Hepatocyte (in vitro differentiated cells): ENCODE measurements at places on chromosomes 16 and 17. TPM values are rescaled to one million over a fixed set of nuclear protein-coding genes. Genes with fewer than 3 reads are reported as not detected.

GRCh38 chr17:72137161-72137560 is 16.3 kb downstream of the SOX9 start:
- H3K27ac ChIP-seq, result no peak overlapping the region
- no peak overlapping the region for H3K4me3 ChIP-seq
- H3K4me1 ChIP-seq, result no peaks in the 10 kb centered on the region
- H3K27me3 ChIP-seq, result no peaks in the 10 kb centered on the region
- no peak for DNase-seq

Gene ARL17B
- 9.0 and 20.5 TPM in 2 replicates for total RNA-seq

DNA sequence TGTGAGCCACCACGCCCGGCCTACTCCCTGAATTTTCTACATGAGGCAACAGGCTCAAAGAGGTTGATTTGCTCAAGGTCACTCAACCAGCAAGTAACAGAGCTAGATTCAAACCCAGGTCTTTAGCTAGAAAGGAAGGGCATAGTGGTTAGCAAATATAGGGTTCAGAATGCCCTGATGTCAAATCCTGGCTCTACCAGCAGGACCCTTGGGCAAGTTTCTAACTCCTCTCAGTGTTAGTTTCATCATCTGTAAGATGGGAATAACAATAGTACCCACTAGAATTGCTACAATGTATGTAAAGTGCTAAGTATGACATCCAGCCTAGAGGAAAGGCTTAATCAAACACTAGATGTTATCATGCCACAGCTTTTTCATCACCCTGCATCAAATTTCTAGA is 19.1 kb upstream of the CYB5B start:
- H3K4me3 ChIP-seq, result no peak overlapping the region
- no peaks in the 10 kb centered on the region for H3K36me3 ChIP-seq
- H3K4me1 ChIP-seq, result peaks cover 16% of the 10 kb centered on the region
- peak overlapping the region; percentile 76 for H3K27ac ChIP-seq
- H3K27me3 ChIP-seq, result no peaks in the 10 kb centered on the region

DNA sequence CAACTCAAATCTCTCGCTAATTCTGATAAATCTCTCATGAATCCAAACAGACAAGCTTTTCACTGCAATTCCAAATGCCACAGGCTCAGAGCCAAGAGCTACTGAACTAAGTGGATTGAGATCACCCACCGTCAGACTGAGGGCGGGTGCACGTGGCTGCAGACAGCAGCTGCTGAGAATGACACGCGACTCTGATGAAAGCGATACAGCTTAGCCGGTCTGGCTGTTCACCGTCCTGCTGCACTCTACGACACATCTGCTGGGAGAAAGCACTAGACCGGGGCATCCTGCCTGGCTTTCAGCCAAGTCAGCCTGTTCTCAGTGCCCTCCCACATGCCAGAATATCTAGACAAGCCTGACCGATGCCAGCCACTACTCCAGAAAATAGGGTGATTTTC is 42.6 kb downstream of the KLHDC4 start:
- no peak overlapping the region for H3K27ac ChIP-seq
- peak; percentile 45 for DNase-seq
- no peak overlapping the region for H3K4me3 ChIP-seq
- H3K36me3 ChIP-seq, result no peaks in the 10 kb centered on the region
- no peaks in the 10 kb centered on the region for H3K4me1 ChIP-seq
- H3K27me3 ChIP-seq, result no peaks in the 10 kb centered on the region

Gene PYCARD
- 9.4 and 15.1 TPM in 2 replicates for total RNA-seq

- no peak for DNase-seq
- H3K27me3 ChIP-seq, result peaks cover 4% of the 10 kb centered on the region
- no peak overlapping the region for H3K4me3 ChIP-seq
- no peak overlapping the region for H3K27ac ChIP-seq
- no peaks in the 10 kb centered on the region for H3K36me3 ChIP-seq
Measured at GRCh38 chr16:23944381-23944780, 108.6 kb downstream of the PRKCB start.

- no peak overlapping the region for H3K27ac ChIP-seq
- H3K36me3 ChIP-seq, result no peaks in the 10 kb centered on the region
- H3K4me3 ChIP-seq, result no peak overlapping the region
- H3K4me1 ChIP-seq, result no peaks in the 10 kb centered on the region
- no peaks in the 10 kb centered on the region for H3K27me3 ChIP-seq
- no peak for DNase-seq
Measured at GRCh38 chr17:78300962-78301820, 58.7 kb downstream of the SOCS3 start.

Gene KRT12
- not detected in 2 replicates for total RNA-seq

DNA sequence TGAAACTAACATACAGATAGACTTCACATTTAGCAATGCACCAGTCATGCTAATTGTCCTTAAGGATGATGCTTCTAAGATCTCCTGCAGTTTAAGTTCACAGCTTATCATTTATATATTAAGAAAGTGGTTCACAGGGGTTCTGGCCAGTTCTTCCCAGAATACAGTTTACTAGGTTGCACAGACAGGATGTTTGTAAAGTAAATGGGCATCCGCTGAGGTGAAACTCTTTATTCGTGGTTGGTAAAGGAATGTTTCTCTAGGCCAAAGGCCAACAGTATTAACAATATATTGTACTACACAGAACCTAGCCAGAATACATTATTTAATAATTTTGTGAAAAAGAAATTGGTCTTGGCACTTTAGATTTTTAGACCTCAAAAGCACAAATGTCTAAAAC is 1427.3 kb downstream of the CDH8 start:
- no peak overlapping the region for H3K27ac ChIP-seq
- no peak for DNase-seq
- no peaks in the 10 kb centered on the region for H3K27me3 ChIP-seq
- no peaks in the 10 kb centered on the region for H3K36me3 ChIP-seq
- no peak overlapping the region for H3K4me3 ChIP-seq

Gene TMEM114
- not detected in 2 replicates for total RNA-seq

DNA sequence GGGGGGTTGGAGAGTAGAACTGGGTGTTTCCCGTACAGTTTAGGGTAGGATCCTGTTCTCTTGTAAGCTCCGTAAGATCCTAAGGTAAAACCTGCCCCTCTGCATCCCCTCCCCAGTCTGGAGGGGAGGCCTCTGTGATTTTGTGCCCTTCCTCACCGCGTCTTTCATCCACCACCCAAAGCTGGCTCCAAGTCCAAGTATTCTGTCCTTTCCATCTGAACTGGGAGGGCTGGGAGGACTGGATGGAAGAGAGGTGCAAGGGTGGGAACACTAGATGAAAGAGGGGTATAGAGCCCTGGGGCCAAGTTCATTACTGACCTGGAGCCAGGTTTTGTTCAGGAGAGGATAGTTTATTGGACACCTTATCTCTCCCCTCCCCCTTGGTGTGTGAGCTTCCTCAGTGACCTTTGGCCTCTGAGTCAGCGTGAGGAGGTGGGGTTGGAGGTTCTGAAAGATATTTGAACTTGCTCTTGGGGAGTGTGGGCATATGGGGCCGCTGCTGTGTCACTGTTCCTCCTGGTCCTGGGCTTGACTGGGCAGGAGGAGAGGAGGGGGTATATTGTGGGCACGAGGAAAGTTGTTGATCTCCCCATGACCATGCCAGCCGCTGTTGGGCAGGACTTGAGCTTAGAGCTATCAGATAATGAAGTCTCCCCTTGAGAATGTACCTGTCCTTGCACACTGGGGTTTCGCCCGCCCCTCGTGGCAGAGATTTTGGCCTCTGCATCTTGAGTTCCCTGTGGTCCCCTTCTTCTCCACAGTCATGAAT is 1.6 kb downstream of the LASP1 start:
- H3K4me1 ChIP-seq, result peaks cover 39% of the 10 kb centered on the region
- DNase-seq, result peak; percentile 93
- no peaks in the 10 kb centered on the region for H3K36me3 ChIP-seq
- H3K4me3 ChIP-seq, result peak overlapping the region; percentile 98

Gene RASD1
- 23.5 and 24.0 TPM in 2 replicates for total RNA-seq

GRCh38 chr17:66767154-66767933 is 67.6 kb upstream of the CACNG5 start:
- no peaks in the 10 kb centered on the region for H3K27me3 ChIP-seq
- no peak overlapping the region for H3K4me3 ChIP-seq
- no peaks in the 10 kb centered on the region for H3K4me1 ChIP-seq
- H3K27ac ChIP-seq, result no peak overlapping the region
- no peak for DNase-seq
- no peaks in the 10 kb centered on the region for H3K36me3 ChIP-seq

- no peaks in the 10 kb centered on the region for H3K27me3 ChIP-seq
- H3K4me1 ChIP-seq, result peaks cover 17% of the 10 kb centered on the region
- H3K4me3 ChIP-seq, result no peak overlapping the region
- H3K36me3 ChIP-seq, result no peaks in the 10 kb centered on the region
- DNase-seq, result no peak
- peak overlapping the region; percentile 63 for H3K27ac ChIP-seq
Measured at GRCh38 chr17:31509095-31509804, 117.8 kb downstream of the RAB11FIP4 start.

Gene TMEM94
- 18.7 and 53.5 TPM in 2 replicates for total RNA-seq

Gene G6PC1
- 14.2 and 18.2 TPM in 2 replicates for total RNA-seq

GRCh38 chr17:10699856-10700255 is 2.5 kb downstream of the ADPRM start:
- H3K4me3 ChIP-seq, result no peak overlapping the region
- H3K27me3 ChIP-seq, result no peaks in the 10 kb centered on the region
- no peak overlapping the region for H3K27ac ChIP-seq
- H3K36me3 ChIP-seq, result no peaks in the 10 kb centered on the region
- peaks cover 12% of the 10 kb centered on the region for H3K4me1 ChIP-seq

DNA sequence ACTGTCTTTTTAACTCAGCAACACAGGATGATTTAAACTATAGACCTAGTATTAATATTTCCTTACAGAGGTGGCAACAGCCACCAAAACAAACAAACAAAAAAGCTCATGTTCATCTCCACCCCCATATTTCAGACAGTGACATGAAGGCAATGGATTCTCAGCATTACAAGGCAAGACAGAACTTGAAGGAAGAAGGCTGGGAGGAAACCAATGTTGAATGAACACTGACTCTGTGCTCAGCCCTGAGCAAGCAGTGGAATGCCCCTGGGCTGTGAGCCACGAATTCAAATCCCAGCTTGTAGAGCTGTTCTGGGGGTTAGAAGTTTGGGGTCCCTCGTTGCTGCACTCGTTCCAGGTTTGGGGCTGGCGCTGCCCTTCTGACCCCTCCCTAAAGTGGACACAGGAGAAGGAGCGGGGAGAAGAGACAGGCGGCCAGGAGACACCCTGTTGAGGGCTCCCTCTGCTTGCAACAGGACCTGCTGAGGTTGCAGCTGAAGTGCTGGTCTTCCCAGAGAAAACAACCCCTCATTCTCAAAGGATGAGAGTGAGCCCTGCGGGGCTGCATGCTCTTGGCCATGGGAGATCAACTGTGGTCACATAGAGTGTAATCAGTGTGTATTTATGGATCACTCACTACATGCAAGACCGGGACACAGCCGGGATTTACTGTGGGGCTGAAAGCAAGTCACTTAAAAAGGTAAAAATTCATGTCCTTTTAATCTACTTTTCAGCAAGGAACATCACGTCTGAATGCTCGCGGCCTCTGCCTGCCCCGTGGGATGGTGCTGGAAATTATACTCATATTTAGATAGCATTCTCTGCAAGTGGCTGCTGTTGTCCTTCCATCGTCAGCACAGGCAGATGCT is 34.3 kb downstream of the MYH3 start:
- no peak overlapping the region for H3K27ac ChIP-seq
- no peaks in the 10 kb centered on the region for H3K27me3 ChIP-seq
- H3K4me1 ChIP-seq, result no peaks in the 10 kb centered on the region
